ENCODE measurements at places on chromosomes 2 and 18.

- DNase-seq: no peak
Measured at GRCh38 chr2:174985614-174986013, 19.6 kb downstream of the CHN1 start.

DNA sequence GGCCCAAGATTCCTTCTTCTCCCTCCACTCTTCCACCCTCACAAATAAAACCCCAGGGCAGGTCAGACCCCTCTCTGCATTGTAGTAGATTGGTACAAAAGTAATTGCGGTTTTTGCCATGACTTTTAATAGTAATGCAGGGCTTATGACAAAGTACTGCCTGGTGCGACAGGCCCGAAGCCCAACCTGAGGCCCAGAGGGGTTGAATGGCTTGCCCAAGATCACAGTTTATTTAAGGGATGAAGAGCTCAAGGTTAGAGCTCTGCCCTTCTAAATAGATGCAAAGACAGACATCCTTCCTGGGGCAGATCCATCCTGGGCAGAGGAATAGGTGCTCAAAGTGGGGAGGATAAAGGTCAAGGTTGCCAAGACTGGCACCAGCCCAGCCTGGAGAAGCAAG lies 899 bp upstream of the PSTPIP2 start:
- DNase-seq: no peak

DNA sequence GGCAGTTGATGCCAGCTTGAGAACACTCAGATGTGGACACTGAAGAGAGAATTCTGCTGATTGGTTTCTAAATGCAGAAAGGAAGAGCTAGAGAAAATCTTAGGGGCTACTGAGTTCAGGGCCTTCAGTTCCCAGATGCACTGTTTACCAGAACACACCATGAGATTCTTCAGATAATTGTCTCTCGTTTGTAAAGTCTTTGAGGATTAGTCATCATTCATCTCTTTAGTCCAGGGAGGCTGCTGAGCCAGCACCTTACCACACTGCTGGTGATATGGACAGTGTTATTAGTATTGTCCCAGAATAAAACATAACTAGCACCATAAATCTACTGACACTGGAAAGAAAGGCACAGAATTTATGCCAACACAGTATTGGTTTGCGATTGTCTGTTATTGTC lies 690.8 kb upstream of the CELF4 start:
- DNase-seq: no peak

GRCh38 chr2:223681125-223681524 lies 79.0 kb upstream of the SCG2 start:
- no peak for DNase-seq

- no peak for DNase-seq
Measured at GRCh38 chr2:10523406-10524189, 75.5 kb upstream of the ODC1 start.

DNA sequence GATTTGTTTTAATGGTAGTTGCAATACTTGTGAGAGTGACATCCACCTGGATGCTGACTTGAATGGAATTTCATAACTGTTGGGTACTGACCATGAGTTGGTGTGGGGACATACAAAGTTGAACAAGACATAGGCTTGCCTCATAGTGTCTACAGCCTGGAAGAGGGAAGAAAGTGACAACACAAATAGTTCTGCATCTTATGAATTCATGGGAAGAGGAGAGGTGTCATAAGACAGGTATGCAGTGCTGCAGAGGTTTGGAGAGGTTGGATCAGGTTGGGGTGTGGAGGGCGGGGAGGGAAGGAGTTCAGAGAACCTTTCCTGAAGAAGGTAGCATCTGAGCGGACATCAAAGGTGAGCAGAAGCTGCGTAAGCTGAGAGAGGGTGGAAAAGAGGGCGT lies 44.0 kb downstream of the HRH4 start:
- DNase-seq: no peak

DNA sequence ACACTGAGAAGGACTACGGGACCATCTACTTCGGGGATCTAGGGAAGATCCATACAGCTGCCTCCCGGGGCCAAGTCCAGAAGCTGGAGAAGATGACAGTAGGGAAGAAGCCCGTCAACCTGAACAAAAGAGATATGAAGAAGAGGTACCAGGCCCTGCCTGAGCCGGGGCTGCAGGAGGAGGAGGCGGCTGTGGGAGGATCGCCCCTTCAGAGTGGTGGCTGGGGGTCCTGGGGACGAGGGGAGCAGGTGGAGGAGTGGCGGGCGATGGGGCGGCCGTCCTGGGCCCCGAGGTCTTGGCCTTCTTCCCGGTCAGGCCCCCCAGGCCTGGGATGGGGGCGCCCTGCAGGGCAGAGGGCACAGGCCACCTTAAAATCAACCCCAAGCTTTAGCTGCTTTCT lies 524 bp downstream of the ANKRD30B start:
- no peak for DNase-seq

DNA sequence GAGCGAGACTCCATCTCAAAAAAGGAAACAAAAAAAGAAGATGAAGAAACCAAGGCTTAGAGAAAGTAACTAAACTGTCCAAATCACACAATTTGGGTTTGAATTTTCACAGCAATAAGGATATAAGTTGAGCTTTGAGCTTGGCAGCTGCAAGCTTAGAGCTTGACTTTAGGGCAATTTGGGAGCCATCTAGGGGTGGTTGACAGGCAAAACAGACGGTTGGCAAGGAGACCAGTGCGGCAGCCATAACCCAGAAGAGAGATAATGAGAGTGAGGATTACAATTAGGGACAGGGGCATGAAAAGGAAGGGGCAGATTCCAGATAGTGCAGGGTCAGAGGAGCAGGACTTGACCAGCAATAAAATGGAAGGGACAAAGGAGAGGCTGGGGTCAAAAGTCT lies 382.2 kb upstream of the HNRNPA3 start:
- no peak for DNase-seq

DNA sequence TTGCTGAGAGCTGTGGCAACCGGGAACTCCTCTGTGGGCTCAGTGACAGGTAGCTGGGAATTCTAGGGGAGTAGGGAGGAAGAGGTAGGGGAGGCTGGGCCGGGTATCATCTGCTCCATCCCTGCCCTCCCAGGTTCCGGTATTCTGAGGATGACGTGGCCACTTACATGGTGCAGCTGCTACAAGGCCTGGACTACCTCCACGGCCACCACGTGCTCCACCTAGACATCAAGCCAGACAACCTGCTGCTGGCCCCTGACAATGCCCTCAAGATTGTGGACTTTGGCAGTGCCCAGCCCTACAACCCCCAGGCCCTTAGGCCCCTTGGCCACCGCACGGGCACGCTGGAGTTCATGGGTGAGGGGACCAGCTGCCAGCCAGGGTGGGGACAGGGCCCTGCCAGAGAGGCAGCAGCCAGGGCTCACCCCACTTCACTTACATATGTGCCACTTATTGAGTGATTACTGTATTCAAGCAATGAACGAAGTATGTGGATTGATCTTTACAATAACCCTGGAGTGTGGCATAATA lies 8.0 kb upstream of the GMPPA start:
- DNase-seq: no peak

DNA sequence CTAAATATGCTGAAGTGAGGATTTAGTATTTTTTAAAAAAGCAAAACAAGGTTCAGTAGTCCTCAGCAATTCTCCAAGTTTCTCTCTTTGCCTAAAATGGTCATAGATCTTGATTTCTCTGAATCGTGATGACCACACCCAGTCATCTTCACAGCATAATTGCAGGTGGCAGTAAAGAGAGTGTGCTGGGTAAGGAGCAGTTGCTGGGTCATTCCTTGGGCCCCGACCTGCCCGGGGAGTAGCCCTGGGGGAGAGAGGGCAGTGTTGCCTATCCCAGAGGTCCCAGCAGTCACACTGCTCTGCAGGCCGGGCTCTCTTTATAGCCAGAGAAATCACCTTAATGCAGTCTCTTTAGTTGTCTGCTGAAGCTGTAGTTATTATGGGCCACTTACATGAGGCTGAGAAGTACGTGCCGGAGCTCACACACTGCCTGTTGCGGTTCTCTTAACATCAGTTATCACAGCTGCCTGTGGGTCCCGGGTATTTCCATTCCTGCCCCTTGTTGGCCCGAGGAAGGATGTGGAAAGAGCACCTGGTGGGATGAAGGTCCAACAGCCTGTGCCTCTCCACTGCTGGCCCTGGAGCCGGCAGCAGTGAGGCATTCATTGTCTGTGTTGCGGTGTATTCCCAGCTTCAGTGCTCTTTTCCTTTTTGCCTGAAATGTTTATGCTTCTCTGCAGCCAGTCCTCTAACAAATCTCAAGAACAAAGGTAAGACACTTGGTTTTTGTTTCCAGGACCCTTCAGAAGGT lies 230.1 kb downstream of the ALPK2 start:
- DNase-seq: no peak

- no peak for DNase-seq
Measured at GRCh38 chr2:147352264-147353071, 492.4 kb upstream of the ACVR2A start.

DNA sequence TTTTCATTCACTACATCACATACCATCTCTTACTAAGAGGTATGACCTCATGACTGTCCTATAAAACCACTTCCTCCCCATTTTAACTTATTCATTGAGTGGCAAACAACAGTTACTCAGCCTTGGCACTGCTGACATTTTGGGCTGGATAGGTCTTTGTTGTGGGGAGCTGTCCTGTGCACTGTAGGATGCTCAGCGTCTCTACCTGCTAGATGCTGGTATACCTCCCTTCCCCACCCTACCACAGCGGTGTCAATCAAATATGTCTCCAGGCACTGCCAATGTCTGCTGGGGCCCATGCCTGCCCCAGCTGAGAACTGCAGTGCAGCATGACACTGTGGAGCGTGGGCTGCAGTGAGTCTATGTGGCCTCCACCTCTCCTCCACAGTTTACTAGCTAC lies 76.3 kb upstream of the MGAT4A start:
- no peak for DNase-seq

- no peak for DNase-seq
Measured at GRCh38 chr2:158460632-158461297, 4.0 kb downstream of the PKP4 start.

GRCh38 chr2:64250751-64251423 lies 106.7 kb upstream of the PELI1 start:
- DNase-seq: no peak

GRCh38 chr2:197604117-197604860 lies 71.1 kb downstream of the RFTN2 start:
- DNase-seq: no peak

DNA sequence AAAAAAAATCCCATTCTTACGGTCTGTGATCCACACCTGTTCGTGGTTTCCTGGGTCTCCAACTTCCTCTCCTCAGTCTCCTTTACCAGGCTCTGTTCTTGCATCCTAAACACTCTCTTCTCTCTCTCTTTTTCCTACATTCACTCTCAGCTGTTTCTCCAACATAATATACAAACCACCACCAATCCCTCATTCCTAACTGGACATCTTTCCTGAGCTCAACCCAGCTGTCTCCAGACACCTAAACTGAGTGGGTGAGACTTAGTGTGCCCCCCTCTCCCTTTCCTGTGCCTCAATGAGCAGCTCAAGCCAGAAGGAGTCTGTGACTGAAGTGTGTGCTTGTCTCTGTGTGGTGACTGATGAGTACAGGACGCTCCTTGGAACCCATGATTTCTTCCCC lies 59.4 kb downstream of the LIPG start:
- no peak for DNase-seq

DNA sequence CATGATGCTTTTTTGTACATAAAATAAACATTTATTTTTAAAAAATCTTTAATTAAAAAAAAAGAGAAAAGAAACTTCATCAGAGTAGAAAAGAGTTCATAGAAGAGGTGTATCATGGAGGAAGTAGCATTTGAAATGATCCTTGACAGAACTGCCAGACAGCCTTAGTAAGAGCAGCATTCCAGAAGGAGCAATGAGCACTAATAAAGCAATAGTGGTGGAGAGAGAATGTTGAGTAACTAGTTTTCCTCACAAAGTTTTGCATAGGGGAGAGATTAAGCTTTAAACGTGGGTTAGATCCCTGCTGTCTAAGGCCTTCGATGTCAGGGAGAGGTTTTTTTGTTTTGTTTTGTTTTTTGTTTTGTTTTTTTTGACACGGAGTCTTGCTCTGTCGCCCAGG lies 29.8 kb upstream of the METTL21A start:
- no peak for DNase-seq

- DNase-seq: no peak
Measured at GRCh38 chr2:70089983-70090525, 2.8 kb downstream of the PCBP1 start.

DNA sequence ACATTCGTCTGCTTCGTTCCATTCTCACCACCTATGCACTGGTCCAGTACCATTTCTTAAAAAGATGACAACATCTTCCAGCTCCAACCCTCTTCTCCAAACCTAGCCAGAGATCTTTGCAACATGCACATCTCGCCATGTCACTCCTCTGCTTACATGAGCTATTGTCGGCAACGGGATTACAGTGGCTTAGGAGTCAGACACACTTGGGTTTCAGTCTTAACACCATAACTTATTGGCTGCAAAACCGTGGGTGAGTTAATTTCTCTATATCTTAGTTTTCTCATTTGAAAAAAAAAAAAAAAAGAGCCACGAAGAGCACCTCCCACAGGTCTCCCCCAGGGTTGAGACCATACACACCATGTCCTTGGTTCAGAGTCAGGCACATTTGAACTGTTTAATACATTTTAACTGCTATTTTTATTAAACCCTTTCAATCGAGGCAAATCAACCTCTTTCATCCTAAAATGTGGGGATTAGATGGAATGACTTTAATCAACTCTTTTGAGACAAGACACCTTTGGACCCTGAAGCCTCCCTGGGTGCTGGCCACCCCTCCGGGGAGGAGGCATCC lies 889 bp downstream of the ANKRD29 start:
- no peak for DNase-seq

GRCh38 chr2:64670047-64670446 lies 16.3 kb upstream of the SERTAD2 start:
- no peak for DNase-seq

DNA sequence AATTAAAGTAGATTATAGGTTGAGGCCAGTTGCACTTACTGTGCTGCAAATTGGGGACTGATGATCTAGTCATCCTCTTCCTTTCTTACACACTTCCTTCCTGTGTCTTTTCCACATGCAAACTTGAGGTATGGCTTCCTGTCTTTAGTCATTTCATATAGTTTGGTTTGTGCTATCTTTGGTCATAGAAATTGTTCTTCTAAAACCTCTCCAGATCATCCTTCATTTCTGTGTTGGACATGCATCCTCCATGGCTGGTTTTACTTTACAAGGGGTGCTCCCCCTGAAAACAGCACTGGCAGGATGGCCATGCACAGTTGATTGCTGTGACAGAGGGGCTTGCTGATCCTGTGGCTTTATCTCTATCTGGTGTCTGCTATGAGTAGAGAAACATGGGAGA lies 36.5 kb downstream of the MGAT5 start:
- DNase-seq: no peak

- no peak for DNase-seq
Measured at GRCh38 chr2:9030190-9030589, 26.7 kb upstream of the MBOAT2 start.

- no peak for DNase-seq
Measured at GRCh38 chr2:205682971-205683501, 735 bp downstream of the NRP2 start.

- no peak for DNase-seq
Measured at GRCh38 chr2:218145124-218145523, 19.3 kb downstream of the CXCR2 start.

Data from activated CD8-positive, alpha-beta memory T cell treated with anti-CD3 and anti-CD28 coated beads for 1 hour (primary cell).